T-helper 1 cell (primary cell): ENCODE measurements at places on chromosomes 4 and X.

DNA sequence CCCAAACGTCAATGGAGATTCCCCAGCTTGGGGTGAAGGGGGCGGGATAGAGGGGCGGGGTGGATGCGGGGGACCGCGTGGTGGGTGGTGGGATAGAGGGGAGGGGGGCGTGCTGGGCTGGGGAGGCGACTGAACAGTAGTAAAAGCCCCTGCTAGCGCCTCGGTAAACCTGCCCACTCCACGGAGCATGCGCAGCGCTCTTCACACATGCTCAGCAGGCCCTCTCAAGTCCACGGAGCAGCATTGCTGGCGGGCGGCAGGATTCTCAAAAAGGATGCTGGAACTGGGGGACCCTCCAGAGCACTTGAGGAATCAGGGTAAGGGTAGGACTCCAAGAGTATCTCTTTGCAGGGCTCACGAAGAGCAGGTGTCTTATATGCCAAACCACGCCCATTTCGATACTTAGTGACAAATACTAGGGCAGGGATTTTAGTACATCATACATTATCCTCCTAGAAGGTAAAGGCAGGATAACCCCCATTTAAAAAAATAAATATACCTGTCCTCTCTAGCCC lies 378 bp upstream of the RPS6KA6 start:
- no peak for DNase-seq

DNA sequence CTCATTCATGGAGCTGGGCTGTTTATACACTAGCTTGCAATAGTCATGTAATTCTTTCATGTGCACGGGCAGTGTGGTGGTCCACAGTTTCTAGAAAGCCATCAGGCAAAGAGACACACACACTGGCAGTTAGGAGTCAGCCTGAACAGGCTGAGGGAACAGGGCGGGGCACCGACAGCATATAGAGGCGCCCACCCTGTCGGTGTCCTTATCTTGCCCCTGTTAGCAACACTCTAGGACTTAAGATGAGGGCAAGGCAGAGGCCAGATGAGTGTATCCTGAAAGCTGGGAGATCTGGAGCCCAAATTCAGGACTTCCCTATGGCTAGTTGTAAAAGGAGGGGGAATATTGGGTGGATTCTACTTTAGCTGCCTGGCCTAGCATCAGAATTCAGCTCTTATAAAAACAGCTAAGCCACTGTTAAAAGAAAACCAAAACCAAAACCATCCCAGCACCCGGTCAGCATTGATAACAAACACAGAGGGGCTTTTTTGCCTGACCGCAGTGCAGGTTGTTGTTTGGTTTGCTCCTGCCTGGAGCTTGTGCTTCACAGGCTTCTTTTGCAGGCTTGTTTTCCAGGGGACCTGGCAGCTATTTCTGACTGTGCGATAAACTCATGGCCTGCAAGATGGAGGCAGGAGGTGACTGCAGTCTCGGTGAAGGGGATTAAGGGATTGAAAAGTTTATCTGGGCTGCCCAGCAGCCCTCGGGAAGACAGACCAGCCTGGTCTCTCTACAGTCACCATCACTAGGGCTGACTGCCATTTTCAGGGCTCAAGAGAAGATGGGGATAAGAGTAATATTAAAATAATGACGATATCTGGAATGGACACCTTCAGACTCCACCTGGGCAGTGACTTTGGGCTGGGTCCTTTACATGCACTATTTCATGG lies 638.9 kb downstream of the MID1IP1 start:
- no peak for DNase-seq

DNA sequence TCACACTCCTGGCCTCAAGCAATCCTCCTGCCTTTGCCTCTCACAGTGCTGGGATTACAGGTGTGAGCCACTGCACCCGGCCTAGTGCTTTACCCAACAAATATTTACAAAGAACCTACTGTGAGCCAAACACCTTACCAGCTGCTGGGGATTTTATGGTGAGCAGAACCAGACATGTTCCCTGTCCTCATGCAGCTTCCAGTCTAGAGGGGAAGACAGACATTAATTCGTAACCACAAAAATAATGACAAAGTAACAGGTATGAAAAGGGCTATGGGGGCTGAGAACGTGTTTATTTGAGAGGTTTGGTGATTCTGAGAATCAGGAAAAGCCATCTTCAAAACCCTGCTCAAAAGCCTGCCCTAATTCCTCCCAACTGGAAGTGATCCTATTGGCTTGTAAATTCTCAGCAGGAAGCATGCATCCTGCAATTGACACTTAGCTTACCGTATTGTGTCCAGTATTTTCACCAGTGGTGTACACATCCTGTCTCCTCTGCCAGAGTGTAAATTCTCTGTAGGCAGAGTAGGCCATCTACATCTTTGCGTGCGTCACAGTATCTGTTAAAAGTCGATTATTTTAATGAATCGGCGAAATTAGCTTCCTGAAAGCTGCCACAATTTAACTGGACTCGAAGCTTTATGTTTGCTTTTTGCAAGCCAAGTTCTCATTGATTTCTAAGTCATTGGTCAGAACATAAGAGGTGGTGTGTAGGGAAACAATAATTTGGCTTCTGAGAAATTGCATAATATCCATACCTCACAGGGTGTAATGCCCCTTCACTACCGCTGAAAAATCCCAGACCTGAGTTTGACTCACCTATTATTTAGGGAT lies 67.0 kb downstream of the TMEM156 start:
- no peak for DNase-seq

GRCh38 chr4:64584981-64585557 lies 175.8 kb upstream of the TECRL start:
- no peak for DNase-seq

GRCh38 chr4:1356181-1356998 lies 9.4 kb downstream of the UVSSA start:
- no peak for DNase-seq

DNA sequence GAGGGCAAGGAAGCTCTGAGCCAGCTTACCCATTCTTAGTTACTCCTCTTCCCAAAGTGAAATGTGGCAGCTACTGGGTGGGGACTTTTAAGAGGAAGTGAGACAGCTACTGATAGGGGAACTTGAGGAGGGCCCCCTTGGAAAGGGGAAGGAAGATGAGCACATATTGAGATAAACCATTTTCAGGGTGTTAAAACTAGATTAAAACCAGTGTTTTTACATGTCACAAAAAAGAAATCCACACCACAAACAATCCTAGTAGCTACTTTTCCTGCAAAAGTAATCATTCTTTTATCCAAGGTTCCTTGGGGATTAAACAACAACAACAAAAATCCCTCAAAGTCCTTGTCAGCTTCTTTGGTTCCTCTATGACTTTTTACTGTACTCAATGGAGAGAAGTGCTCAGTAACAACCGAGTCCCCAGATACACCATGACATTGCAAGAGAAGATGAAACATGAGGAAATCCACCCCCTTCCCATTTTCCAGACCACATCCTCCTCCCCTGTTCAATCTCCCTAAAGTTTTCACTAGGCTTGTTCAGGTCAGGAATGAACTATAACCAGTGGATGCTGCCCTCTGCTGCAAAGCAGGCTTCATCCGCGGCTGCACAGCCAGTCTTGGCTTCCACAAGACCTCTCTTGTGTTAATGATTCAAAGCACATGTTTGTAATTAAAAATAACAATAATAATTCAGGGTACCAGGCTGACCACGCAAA lies 113.5 kb upstream of the TMEM164 start:
- no peak for DNase-seq

- DNase-seq, result no peak
These were observed 29.4 kb upstream of the FOXR2 start for GRCh38 chrX:55593756-55594257.

DNA sequence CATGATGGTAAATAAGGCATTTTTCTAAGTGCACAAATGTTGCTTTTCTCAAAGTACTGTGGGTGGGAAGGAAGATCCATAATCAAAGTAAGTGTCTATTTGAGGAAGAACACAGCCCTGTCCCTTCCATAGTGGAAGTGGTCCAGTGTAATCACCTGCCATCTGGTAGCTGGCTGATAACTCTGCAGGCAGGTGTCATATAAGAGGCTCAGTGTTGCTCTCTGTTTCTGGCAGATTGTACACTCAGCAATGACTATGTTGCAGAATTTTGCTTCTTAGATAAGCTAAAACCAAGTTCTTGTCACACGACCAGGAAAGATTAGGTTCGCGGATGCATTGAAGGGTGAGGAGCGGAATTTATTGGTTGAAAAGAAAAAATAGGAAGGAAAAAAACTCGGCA lies 20.9 kb downstream of the SAGE1 start:
- DNase-seq, result no peak

- no peak for DNase-seq
These were observed 1088.8 kb downstream of the ADGRL3 start for GRCh38 chr4:62288808-62289541.

GRCh38 chr4:121964958-121965357 lies 13.1 kb upstream of the TRPC3 start:
- no peak for DNase-seq

- no peak for DNase-seq
These were observed 186.6 kb downstream of the CPEB2 start for GRCh38 chr4:15188605-15189539.

DNA sequence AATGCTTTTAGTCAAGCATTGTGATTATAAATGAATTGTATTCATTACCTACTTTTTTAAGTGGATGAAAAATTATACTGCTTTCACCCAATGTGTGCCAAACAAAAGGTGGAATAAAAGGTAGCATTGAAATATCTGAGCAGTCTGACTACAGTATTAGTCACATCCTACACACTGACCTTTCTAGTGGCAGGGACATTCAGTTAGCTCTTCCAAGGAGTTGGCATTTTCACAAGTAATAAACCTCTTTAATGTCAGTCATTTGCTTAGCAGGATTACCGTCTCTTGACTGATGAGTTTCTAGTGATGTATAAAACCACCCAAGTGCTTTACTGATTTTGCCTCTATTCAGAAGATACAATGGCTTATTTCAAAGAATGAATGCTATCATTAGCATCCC lies 687.9 kb downstream of the ARAP2 start:
- no peak for DNase-seq

DNA sequence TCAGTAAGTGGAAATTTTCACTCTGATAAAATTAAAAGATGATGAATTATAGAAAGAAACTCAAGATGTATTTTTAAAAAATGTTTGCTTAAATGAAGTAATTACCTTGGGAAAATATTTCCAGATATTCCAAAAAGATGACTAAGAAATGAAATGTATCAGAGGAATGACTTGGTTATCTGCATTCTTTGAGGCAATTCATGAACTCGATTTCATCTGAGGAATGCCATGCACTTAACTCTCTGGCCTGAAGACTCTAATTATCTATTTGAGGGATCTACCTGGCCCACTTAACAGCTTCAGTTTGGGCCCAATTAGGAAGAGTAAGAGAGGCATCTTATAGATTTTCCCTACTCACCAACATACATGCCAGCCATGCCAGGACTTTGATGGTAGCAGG lies 182.3 kb downstream of the INPP4B start:
- no peak for DNase-seq

DNA sequence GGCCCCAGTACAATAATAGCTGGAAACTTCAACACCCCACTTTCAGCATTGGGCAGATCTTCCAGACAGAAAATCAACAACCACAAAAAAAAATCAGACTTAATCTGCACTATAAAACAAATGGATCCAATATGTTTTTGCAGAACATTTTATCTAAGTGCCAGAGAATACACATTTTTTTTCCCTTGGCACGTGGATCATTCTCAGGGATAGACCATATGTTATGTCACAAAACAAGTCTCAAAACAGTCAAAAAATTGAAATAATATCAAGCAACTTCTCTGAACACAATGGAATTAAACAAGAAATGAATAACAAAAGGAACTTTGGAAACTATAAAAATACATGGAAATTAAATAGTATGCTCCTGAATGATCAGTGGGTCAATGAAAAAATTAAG lies 576.3 kb downstream of the PCDH19 start:
- DNase-seq, result no peak

DNA sequence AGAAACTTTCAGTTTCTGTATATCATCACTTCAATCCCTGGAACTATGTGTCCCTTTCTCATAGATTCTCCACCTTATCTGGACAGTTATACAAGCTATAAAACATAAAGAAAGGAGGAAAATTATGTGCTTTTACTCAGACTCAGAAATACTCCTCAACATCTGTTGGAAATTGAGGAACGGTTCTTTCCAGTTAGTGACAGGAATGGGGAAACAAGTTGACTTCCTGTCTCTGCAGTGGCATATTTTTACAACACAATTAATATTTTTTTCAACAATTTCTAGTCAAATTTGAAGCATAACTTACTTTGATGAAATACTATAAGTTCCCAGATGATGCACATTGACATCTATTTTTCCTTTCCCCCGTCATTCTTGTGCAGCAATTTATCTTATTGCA lies 27.9 kb downstream of the ABHD18 start:
- DNase-seq, result no peak

- no peak for DNase-seq
These were observed 152.5 kb downstream of the PLS3 start for GRCh38 chrX:115713460-115713859.

GRCh38 chr4:181143250-181143854 lies 1099.8 kb upstream of the TENM3 start:
- DNase-seq, result peak; percentile 44

DNA sequence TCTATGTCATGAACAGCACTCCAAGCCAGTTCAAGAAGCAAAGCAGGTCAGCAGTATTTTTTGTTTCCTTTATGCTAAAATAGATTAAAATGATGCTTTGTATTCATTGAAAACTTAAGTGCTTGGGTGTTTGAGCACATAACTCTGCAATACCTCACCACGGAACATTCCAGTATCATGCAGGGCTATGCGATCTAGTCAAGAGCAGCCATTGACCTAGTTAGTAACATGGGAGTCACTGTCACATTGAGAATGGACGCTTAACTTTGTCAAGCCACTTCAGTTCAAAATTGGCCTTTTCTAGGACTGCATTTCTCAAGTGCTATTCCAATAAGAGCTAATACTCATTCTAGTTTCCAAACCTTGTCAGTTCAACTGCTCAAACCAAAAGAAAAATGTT lies 160.1 kb upstream of the FSTL5 start:
- DNase-seq, result no peak
